Large intestine (tissue), 12 donors: ENCODE measurements at places on chromosomes 5 and 9.

- no peak for DNase-seq
Observed at GRCh38 chr9:6581253-6581652, 64.3 kb downstream of the GLDC start.

GRCh38 chr9:126363847-126364671 lies 37.4 kb downstream of the MVB12B start:
- no peak for DNase-seq

- DNase-seq = no peak
Observed at GRCh38 chr5:40678026-40678425, 1.7 kb upstream of the PTGER4 start.

GRCh38 chr9:17580119-17580518 lies 1.3 kb downstream of the SH3GL2 start:
- DNase-seq = no peak
